ENCODE measurements at places on chromosomes 13 and 19.

GRCh38 chr19:38729653-38730469, 14.4 kb downstream of the CAPN12 start:
- DNase-seq: peak; percentile 68

DNA sequence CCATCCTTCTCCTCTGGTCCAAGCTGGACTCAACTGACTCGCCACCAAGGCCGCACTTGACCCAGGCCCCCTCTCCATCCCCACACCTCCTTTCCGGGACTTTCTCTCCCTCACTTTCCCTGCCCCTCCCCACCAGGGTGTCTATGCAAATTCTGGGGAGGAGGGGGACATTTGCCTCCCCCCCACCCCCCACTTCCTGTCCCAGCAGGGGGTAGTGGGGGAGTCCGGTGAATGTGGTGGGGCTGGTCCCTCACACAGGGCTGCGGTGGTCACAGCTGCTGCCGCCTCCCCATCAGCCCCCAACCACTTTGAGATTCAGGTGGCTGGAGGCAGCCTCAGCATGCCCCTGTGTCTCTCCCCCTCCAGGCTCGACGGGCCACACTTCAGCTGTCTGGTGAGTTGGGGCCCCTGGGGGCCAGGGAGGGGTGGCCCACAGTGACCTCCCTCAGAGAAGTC, 870 bp downstream of the SPIB start:
- DNase-seq: no peak

DNA sequence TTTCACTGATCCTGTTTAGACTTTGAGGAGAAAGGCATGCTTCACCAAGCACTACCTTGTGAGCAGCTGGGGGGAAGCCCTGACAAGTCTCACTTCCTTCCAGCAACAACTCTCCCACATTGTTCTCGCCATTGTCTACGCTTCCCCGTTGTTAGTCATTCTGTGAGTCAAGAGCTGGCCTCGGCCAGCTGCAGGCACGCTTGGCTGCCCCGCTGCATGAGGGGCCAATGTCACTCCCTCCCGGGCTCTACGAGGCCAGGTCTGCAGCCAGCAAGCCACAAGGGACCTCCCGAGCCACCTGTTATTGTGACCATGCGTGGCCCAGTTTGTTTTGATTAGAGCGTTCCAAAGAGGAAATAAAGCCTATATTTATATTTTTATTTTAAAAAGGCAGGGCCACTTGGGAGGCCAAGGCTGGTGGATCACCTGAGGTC, 220.9 kb downstream of the FOXO1 start:
- no peak for DNase-seq

GRCh38 chr13:47117268-47117667, 220.4 kb upstream of the HTR2A start:
- DNase-seq: no peak

DNA sequence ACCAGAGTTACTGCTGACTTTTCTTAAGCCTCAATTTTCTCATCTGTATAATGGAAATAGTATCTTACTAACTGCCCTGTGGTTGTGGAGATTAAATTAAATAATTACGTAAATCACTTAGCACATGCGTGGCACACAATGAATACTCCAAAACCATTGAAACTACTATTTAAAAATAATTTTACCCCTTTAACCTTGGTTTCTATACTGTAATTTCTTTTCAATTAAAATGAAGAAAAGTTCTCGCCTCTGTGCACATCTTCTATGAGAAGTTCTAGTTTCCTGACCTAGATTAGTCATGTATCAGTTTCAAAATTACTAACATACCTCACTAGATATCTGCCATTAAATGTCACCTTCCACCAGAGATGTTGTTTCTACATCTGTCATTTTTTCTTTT, 5.7 kb downstream of the SLITRK1 start:
- no peak for DNase-seq

DNA sequence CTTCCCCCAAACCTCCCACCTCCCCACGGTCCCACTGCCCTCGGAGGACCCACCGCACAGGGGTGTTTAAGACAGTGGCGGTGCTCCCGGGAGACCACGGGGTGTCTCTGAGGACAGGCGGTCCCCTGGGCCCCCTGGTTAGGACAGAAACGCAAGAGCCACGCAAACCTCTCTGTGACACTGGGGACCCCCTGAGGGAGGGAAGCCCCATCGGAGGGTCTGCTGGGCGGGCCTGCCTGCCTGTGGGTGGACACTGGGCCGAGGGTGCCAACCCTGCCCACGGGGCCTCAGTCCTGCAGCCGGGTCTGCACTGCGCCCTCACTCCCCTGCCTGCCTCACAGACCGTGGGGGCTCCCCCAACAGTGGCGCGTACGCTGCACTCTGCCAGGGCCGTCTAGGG, 17.5 kb downstream of the MCF2L start:
- no peak for DNase-seq

GRCh38 chr13:34863360-34864135, 78.5 kb upstream of the NBEA start:
- no peak for DNase-seq

GRCh38 chr13:73168226-73168952, 109.6 kb downstream of the KLF5 start:
- DNase-seq: no peak

DNA sequence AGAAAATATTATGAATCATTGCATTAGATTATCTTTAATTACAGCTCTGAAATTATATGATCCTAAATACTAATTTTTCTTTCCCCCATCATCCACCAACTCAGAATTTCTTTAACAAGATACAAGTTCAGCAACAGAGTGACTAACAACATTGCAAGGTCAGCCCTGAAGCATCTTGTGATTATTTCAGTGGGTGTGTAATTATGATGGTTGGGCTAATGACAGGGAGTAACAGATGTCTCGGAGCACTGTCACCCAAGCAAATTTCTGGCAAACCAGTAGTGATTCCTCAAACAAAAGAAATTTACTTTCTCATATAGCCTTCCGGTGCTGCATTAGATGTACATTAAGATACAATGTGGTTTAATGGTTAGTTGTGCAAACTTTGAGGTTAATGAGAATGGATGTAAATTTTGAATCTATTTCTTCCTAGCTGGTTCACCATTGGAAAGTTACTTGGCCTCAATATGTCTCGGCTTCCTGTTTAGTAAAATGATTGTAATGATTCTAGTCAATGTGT, 238.9 kb downstream of the ITGBL1 start:
- no peak for DNase-seq

GRCh38 chr13:45402641-45403040, 15.5 kb downstream of the SLC25A30 start:
- no peak for DNase-seq

GRCh38 chr13:66859078-66859477, 371.1 kb downstream of the PCDH9 start:
- no peak for DNase-seq

DNA sequence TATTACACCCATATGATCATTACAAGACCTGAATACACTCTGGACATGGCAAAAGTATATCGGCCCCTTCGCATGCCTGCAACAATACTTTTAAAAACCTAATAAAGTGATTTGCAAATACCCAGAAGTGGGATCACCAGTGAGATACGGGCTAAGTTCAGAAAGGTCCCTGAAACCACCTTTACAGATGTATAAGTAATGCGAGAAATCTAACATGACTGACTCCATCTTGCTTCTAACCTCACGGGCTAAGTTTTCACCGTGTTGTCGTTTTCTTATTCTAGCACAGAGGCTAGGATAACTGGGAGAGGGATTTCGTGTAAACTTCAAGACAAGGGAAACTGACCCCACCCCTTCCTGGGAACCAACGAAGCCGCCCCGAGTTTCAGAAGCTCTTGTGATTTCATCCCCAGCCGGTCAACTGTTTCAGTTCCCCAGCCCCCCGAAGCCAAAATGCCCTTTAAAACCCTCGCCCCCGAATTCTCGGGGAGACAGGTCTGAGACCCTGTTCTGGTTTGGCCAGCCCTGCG, 703 bp downstream of the NEK3 start:
- DNase-seq: no peak
